Osteocyte (in vitro differentiated cells): ENCODE measurements at places on chromosomes 7 and 10. TPM values are rescaled to one million over a fixed set of nuclear protein-coding genes. Genes with fewer than 3 reads are reported as not detected.

- peaks cover 37% of the 10 kb centered on the region for H3K36me3 ChIP-seq
- H3K27me3 ChIP-seq: no peaks in the 10 kb centered on the region
- no peaks in the 10 kb centered on the region for H3K4me1 ChIP-seq
- DNase-seq: no peak
- no peak overlapping the region for H3K27ac ChIP-seq
These were observed 22.7 kb downstream of the DHTKD1 start for GRCh38 chr10:12091421-12091820.

- H3K36me3 ChIP-seq: no peaks in the 10 kb centered on the region
- H3K27me3 ChIP-seq: no peaks in the 10 kb centered on the region
These were observed 92.6 kb upstream of the RNF32 start for GRCh38 chr7:156547884-156548561.

GRCh38 chr7:111301891-111302290 is 211.0 kb downstream of the LRRN3 start:
- H3K27me3 ChIP-seq: no peaks in the 10 kb centered on the region
- DNase-seq: no peak
- peaks cover 3% of the 10 kb centered on the region for H3K36me3 ChIP-seq
- no peak overlapping the region for H3K4me3 ChIP-seq
- H3K27ac ChIP-seq: no peak overlapping the region

- no peaks in the 10 kb centered on the region for H3K36me3 ChIP-seq
- no peaks in the 10 kb centered on the region for H3K4me1 ChIP-seq
- H3K4me3 ChIP-seq: no peak overlapping the region
These were observed 1016.7 kb downstream of the REEP3 start for GRCh38 chr10:64537928-64538327.

Gene CRTAC1
- 0.16 TPM in 2 replicates for total RNA-seq

Gene LMOD2
- not detected in 2 replicates for total RNA-seq

Gene TPK1
- 4.2 and 5.6 TPM in 2 replicates for total RNA-seq
